ENCODE measurements at places on chromosomes 3 and 15. TPM values are rescaled to one million over a fixed set of nuclear protein-coding genes. Genes with fewer than 3 reads are reported as not detected.

DNA sequence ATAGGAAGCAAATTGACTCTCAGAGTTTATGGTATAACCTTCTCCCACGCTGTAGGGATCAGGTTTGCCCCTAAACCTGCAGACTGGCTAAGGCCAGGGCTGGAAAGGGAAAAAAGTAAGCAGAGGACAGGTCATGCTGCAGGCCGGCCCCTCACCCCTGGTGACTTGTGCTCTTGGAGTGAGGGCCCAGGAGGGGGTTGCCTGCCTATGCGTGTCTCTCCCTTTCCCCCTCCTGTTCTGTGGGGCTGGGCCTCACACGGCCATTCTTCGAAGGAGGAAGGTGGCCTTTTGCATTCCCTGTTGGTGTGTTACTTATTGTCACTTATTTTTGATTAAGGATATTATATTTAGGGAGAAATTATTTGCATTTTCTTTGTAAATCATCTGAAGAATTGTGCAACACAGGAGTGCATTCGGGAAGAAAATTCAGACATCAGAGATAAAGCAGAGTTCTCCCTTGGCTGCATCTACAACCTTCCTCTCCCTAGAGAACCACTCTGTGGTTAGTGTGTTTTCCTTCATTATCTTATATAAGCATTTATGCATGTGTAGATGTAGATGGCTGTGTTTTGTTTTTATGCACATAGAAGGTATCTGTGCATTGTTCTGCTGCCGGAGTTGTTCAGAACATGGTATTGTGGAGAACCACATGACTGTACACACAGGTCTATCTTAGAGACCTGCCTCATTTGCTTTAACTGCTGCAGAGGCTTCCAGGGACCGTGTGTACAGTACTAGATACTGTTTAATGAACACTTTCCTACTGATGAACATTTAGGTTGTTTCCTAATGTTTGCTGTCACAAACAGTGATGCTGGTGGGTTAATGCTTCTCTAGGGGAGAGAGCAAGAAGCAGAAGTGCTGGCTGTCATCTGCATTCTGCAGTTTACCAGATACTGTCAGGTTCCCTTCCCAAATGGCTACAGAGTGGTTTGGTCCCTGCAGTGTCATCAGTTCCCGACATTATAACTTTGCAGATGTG is 133.5 kb downstream of the APBA2 start:
- H3K27ac ChIP-seq: no peak overlapping the region
- no peaks in the 10 kb centered on the region for H3K4me1 ChIP-seq
- H3K4me3 ChIP-seq: no peak overlapping the region
- H3K36me3 ChIP-seq: no peaks in the 10 kb centered on the region

- H3K27ac ChIP-seq: no peak overlapping the region
- no peak overlapping the region for H3K4me3 ChIP-seq
- no peaks in the 10 kb centered on the region for H3K4me1 ChIP-seq
These were observed 723.1 kb downstream of the NR2F2 start for GRCh38 chr15:97053635-97054034.

- DNase-seq: no peak
- H3K27me3 ChIP-seq: no peaks in the 10 kb centered on the region
- H3K4me1 ChIP-seq: no peaks in the 10 kb centered on the region
- H3K27ac ChIP-seq: no peak overlapping the region
- H3K36me3 ChIP-seq: no peaks in the 10 kb centered on the region
These were observed 29.4 kb upstream of the TMEM45A start for GRCh38 chr3:100463002-100463401.

GRCh38 chr3:114893361-114893760 is 253.7 kb downstream of the ZBTB20 start:
- H3K4me1 ChIP-seq: no peaks in the 10 kb centered on the region
- H3K36me3 ChIP-seq: no peaks in the 10 kb centered on the region
- DNase-seq: no peak
- H3K4me3 ChIP-seq: no peak overlapping the region
- H3K27me3 ChIP-seq: no peaks in the 10 kb centered on the region

GRCh38 chr3:3646934-3647333 is 152.3 kb upstream of the LRRN1 start:
- H3K4me3 ChIP-seq: no peak overlapping the region
- no peaks in the 10 kb centered on the region for H3K36me3 ChIP-seq
- DNase-seq: no peak
- H3K27ac ChIP-seq: no peak overlapping the region

- no peak overlapping the region for H3K4me3 ChIP-seq
- H3K27me3 ChIP-seq: no peaks in the 10 kb centered on the region
- DNase-seq: no peak
- no peaks in the 10 kb centered on the region for H3K36me3 ChIP-seq
These were observed 330.5 kb downstream of the ROBO2 start for GRCh38 chr3:77370413-77370812.

- H3K27me3 ChIP-seq: no peaks in the 10 kb centered on the region
- H3K36me3 ChIP-seq: no peaks in the 10 kb centered on the region
- DNase-seq: no peak
- H3K4me3 ChIP-seq: no peak overlapping the region
- peak overlapping the region; percentile 51 for H3K27ac ChIP-seq
These were observed 110.1 kb upstream of the TGFBR2 start for GRCh38 chr3:30496066-30496966.

DNA sequence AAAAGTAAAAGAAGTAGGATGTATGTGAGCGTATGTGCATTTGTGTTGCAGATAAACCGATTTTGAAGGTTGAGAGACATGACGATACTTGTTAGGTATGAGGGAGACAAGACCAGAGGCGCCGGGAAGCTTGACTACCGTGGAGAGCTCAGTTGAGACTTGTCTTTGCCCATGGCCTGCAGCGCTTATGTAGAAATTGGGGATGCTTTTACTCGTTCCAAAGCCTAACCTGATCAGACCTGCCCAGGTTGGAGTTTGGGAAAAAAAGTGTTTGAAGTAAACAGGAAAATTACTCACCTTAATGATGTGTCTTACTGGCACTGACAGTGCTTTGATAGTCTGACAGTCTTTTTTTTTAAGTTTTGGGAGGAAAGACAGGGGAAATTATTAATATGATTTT is 202.8 kb downstream of the TP63 start:
- H3K27me3 ChIP-seq: no peaks in the 10 kb centered on the region
- no peak overlapping the region for H3K4me3 ChIP-seq
- H3K4me1 ChIP-seq: no peaks in the 10 kb centered on the region
- no peaks in the 10 kb centered on the region for H3K36me3 ChIP-seq
- no peak overlapping the region for H3K27ac ChIP-seq

DNA sequence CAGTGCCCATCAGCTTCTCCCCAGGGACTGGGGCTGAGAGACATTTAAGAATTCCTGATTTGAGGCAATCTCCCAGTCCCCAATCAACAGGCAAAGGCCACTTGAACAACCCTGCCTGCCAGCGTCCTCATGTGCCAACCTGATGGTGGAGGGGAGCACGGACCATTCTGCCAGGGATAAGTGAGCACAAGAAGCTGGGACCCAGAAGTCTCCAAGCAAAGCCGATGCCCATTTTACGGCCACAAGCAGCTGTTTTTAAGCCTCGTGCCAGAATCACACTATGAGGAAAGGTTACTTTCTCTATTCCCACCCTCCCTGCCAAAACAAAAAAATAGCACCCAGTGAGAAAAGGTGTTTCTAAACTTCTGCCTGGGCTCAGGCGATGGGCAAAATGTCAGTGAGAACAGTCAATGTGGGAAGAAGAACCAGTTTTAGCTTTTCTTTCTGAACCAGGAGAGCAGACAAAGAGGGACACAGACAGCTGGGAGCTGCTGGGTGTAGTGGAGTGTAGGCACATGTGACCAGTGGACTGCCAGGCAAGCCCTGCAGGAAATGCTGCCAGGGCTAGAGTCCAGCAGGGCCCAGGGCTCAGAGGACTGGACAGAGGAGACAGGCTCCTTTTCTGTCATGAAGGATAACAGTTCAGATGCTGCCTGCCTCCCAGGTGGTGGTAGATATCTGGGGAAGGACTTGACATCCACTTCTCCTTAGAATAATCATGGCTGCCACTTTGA is 57.7 kb downstream of the ATP2B2 start:
- no peak for DNase-seq
- H3K27ac ChIP-seq: no peak overlapping the region
- H3K36me3 ChIP-seq: no peaks in the 10 kb centered on the region
- H3K27me3 ChIP-seq: peaks cover 6% of the 10 kb centered on the region

GRCh38 chr3:72081471-72082185 is 296.7 kb upstream of the PROK2 start:
- no peaks in the 10 kb centered on the region for H3K36me3 ChIP-seq
- no peak overlapping the region for H3K4me3 ChIP-seq
- no peak overlapping the region for H3K27ac ChIP-seq
- H3K4me1 ChIP-seq: peaks cover 11% of the 10 kb centered on the region
- no peaks in the 10 kb centered on the region for H3K27me3 ChIP-seq

DNA sequence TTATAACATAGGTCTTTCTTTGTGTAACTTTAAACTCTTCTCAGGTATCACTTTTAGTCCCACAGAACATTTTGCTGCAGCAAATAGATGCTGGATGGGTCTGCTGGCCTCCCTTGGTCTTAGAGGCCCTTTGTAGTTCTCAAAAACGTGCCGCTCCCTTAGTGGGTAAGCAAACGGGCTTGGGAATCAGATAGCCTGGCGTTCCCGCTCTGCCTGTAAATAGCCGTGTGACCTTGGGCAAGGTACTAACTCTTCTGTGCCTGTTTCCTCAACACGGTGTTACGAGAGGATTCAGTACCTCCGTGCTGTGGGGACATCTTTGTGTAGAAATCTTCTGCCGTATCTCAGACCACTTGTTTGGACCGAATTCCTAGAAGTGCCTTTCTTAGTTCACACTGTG is 64.4 kb downstream of the DNAJB8 start:
- no peaks in the 10 kb centered on the region for H3K27me3 ChIP-seq
- H3K4me3 ChIP-seq: no peak overlapping the region
- no peaks in the 10 kb centered on the region for H3K4me1 ChIP-seq
- H3K27ac ChIP-seq: no peak overlapping the region

- no peak overlapping the region for H3K4me3 ChIP-seq
- no peaks in the 10 kb centered on the region for H3K36me3 ChIP-seq
- DNase-seq: no peak
- H3K27ac ChIP-seq: no peak overlapping the region
- H3K27me3 ChIP-seq: no peaks in the 10 kb centered on the region
- H3K4me1 ChIP-seq: no peaks in the 10 kb centered on the region
These were observed 258.5 kb downstream of the ROBO2 start for GRCh38 chr3:77298417-77298816.

DNA sequence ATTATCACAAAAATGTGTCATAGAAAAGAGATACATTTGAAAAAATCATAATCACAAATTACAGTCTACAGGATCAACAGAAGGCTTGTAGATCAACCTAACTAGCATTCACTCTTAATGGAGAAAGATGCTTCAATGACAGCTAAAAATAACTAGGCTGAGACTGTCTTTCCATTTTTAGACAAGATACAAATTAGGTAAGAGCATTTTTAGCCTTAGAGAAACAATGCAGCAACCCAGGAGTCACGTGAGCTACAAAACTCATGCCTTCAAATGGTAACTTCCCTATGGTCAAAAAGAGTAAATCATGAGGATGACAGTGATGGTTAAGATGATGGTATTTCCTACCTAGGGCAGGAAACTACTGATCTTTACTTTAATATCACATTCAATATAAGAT is 415.4 kb downstream of the MAGI1 start:
- no peaks in the 10 kb centered on the region for H3K27me3 ChIP-seq
- no peaks in the 10 kb centered on the region for H3K36me3 ChIP-seq
- H3K4me1 ChIP-seq: no peaks in the 10 kb centered on the region
- H3K27ac ChIP-seq: no peak overlapping the region
- no peak overlapping the region for H3K4me3 ChIP-seq
- DNase-seq: no peak

DNA sequence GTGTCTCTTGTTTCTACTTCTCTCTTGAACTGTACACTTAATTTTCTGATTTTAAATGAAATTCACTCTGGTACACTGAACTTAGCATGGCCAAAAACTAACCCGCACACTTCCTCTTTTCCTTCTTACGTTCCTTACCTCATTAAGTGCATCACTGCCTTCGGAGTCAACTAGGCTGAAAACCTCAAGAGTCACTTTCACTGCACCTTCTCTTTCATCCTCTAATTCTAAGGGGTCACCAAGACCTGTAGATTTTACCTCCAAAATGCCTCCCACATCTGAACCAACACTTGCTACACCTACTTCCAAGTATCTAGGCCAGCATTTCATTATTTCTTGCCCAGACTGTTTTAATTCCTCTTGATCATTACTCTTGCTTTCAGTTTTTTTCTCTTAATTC is 6.6 kb downstream of the CBLB start:
- peaks cover 14% of the 10 kb centered on the region for H3K36me3 ChIP-seq
- H3K4me3 ChIP-seq: peak overlapping the region; percentile 2
- no peak for DNase-seq
- peaks cover 23% of the 10 kb centered on the region for H3K4me1 ChIP-seq

GRCh38 chr15:31458596-31459399 is 132.2 kb downstream of the KLF13 start:
- H3K4me3 ChIP-seq: no peak overlapping the region
- no peaks in the 10 kb centered on the region for H3K36me3 ChIP-seq
- H3K27me3 ChIP-seq: no peaks in the 10 kb centered on the region

- H3K27me3 ChIP-seq: no peaks in the 10 kb centered on the region
- H3K4me3 ChIP-seq: no peak overlapping the region
- no peaks in the 10 kb centered on the region for H3K36me3 ChIP-seq
These were observed 38.8 kb upstream of the PCSK6 start for GRCh38 chr15:101528108-101528916.

DNA sequence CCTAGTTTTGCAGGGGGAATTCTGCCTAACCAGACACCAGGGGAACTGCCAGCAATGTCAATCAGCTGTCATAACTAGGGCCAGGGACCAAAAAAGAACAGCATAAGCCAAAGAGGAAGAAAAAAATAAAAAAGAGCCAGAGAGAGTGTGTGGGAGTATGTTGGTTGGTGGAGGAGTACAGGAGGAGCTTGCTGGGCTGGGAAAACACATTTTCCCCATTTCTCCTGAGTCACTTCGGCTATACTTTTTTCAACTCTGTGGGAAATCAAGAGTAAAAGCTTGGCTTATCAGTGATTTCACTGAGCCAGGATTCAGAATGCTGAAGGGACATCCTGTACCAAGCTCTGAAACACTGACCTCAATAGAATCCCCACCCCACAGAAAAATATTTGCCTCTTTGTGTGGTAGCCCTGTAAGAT is 144.7 kb upstream of the DPH6 start:
- H3K4me3 ChIP-seq: no peak overlapping the region
- no peak for DNase-seq
- H3K27me3 ChIP-seq: no peaks in the 10 kb centered on the region
- H3K4me1 ChIP-seq: peaks cover 16% of the 10 kb centered on the region

GRCh38 chr15:56295433-56295832 is 51.8 kb upstream of the RFX7 start:
- H3K27me3 ChIP-seq: no peaks in the 10 kb centered on the region
- no peak for DNase-seq
- H3K36me3 ChIP-seq: no peaks in the 10 kb centered on the region
- H3K4me1 ChIP-seq: no peaks in the 10 kb centered on the region

DNA sequence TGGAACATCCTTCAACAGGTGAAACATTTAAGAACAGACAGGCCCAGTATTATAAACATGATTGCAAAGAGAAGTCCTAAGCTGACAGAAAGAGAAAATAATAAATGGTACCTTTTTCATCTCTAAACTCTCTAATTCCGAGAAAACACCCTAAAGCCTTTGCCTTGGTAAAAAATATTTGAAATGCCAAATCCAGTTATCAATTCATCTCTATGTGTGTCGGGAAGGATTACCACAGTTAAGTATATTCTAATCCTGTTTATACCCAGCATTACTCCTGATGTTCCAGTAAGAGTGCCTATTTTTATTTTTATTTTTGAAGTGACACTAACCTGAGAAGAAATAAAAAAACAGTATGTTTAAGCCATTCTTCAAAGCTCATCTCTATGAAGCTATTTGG is 219.3 kb upstream of the NANOGP8 start:
- peaks cover 20% of the 10 kb centered on the region for H3K4me1 ChIP-seq
- no peak for DNase-seq
- H3K4me3 ChIP-seq: no peak overlapping the region

WDR72 gene
- 3.2 TPM for total RNA-seq

SLC28A2 gene
- 0.35 TPM for total RNA-seq

ZNF80 gene
- total RNA-seq: not detected

TRIM42 gene
- total RNA-seq: not detected

FRMD5 gene
- 1.2 TPM for total RNA-seq
